ENCODE measurements at places on chromosomes 1 and 21.

GRCh38 chr1:43731867-43732531, 24.7 kb downstream of the ST3GAL3 start:
- no peak for DNase-seq

GRCh38 chr1:41487126-41488039, 2.9 kb upstream of the EDN2 start:
- DNase-seq, result no peak

DNA sequence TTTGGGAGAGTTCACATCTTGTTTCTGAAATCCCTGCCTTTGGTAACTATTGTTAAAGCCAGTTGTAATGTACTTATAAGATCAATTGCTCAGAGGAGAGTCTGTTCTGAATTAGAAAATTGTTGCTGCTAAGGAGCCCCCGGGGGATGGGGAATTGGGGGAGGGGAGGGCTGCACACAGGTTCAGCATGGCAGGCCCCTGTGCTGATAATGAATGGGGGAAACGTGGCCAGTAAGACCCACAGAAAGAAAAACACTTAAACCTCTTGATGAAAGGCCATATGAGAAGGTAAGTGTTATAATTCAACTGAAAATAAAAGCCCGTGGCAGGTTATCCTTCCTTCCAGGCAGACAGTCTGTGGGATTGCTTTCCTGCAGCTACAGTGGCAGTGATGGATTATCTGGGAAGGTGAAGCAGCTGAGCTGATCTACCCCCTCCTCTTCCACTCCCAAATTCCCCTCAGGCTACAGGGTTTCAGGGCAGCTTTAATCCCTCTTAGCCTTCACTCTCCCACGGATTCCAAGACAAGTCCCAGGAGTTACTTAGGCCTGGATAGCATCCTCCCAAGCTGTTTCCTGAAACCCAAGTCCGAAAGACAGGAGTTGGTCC, 398.8 kb downstream of the TBX15 start:
- no peak for DNase-seq

DNA sequence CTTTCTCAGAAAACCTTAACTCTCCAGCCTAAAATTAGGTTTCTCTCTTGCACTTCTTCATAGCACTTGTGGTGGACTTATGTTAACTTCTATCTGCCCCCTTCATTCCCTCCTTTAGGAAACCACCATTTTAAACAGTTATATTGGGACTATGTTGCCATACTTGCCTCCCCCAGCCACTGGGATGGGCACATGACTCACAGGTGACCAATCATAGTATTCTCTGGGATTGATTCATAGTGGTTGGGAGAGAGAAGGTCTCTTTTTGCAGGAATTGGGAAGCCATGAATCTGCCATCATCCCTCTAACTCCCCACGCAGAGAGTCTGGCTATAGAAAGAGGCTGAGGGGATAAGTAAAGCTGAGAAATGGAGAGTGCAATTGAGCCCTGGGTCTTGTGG, 50.4 kb upstream of the NRDC start:
- DNase-seq, result no peak

- no peak for DNase-seq
These were observed 159.0 kb downstream of the BARHL2 start for GRCh38 chr1:90558126-90558525.

GRCh38 chr1:71930511-71930910, 351.8 kb downstream of the NEGR1 start:
- no peak for DNase-seq

- DNase-seq, result peak; percentile 22
These were observed 18.5 kb downstream of the FAM89A start for GRCh38 chr1:231021540-231022031.

DNA sequence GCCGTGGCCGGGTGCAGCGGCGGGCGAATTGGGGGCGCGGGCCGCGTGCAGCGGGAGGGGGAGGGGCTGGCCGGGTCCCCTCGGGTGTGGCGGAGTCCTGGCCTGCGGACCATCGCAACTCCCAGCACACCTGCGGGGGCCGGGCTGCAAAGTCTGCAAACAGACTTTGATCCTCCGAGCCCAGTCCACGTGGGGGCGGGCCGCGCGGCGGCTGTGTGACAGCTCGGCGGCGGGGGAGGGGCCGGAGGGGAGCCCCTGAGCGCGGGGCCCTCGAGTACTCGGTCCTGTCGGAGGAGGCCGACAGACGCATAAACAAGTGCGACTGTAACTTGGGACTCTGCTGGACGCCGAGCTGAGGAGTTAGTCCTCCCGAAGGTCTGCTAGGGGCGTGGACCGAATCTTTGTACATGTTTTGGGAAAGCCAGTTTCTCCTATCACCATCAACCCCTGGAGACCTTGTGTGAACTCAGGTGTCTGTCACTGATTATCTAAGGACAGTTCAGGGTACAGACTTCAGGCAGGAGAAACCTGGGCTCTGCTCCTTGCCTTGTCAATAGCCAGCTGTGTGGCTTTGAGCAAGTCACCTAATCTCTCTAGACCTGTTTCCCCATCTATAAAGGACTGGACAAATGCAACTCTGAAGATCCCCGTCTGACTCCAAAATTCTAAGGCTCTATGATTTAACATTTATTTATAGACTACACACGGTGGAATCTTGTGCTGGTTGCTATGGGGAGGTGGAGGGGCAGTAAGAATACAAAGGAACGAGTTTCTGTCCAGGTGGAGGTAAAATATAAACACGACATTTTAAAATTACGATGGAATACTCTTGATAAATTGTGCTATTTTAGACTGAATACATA, 710 bp upstream of the SLC30A1 start:
- DNase-seq, result peak; percentile 70

GRCh38 chr1:14516974-14517840, 81.3 kb upstream of the KAZN start:
- no peak for DNase-seq

- no peak for DNase-seq
These were observed 12.1 kb downstream of the CD244 start for GRCh38 chr1:160850541-160850940.

GRCh38 chr1:243438815-243439214, 183.0 kb downstream of the SDCCAG8 start:
- DNase-seq, result no peak

DNA sequence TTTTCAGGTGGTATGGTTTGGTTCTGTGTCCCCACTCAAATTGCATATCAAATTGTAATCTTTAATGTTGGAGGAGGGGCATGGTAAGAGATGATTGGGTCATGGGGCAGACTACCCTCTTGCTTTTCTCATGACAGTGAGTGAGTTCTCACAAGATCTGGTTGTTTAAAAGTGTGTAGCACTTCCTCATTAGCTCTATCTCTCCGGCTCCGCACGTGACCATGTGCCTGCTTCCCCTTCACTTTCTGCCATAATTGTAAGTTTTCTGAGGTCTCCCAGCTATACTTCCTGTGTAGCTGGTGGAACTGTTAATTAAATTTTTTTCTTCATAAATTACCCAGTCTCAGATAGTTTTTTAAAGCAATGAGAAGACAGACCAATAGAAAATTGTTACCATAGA, 843.2 kb downstream of the AMY1C start:
- peak; percentile 87 for DNase-seq

- peak; percentile 77 for DNase-seq
These were observed 2.9 kb upstream of the PIGR start for GRCh38 chr1:206949208-206949607.
